CD4-positive, alpha-beta T cell treated with Interferon alpha-2 for 1 hour (primary cell): ENCODE measurements at places on chromosomes 16 and 17.
A peak's percentile ranks its signal among the peaks of the same experiment; 100 is the strongest.

DNA sequence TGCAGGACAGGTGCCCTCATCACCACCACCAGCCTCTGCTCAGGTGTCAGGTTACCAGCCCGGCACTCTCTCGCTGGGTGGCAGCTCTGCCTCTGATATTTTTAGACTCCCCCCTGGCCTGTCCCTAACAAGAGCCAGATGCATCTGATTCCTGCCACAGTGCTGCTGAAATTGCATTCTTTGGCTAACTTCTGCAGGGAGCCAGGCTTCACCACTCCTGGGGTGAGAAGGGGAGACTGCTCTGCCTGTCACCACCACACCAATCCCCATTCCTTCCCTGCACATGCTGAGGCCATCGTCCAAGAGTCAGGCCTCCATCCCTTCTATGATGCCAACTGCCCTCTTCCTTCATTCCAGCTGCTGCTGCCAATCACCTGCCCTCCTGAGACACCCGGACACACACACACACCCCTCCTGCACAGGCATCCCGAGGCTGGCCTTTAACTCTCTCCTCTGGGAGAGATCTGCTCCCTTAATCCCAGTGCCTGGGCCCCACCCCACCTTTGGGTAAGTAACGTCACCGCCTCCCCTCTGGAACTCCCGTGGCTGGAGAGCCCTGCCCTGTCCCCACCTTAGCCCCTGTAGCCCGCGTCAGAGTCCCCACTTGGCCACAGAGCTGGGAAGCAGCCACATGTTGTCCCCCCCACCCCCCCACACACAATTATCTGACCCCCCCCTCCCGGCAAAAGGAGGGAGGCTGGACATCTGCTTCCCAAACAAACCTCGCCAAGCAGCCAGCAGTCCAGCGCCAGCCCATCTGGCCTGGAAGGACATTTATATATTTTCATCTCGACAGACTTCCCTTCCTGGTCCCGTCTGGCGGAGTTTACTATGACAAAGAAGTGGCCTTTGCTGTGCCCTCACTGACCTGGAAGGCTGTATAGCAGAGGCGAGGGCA is 2.8 kb downstream of the EMP2 start:
- DNase-seq = no peak

GRCh38 chr16:77227745-77228144 is 28.5 kb downstream of the SYCE1L start:
- DNase-seq = no peak

DNA sequence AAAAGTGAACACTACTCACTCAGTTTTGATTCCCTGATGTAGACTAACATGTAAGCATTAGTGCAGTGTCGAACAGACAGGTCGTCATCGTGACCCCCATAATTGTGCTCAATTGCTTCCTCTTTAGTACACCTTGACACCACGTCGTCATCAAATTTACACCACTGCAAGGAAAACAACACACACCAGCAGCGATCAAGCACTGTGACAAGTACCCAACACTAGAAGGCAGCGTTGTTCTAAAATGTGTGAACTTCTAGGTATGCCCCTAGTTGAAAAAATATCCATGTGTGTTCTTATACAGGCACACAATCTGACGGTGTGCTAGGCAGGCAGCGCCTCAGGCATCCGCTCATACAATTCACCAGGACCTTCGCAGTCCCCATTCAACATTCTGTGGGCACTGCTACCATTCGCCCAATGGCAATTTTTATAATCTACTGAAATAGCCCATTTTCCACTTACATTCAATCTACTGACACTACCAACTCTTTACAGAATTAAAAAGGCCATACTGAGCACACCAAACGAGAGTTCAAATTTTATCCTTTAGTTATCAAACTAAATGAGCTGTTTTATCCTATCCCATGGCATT is 23.1 kb downstream of the LITAFD start:
- peak; percentile 20 for DNase-seq

- no peak for DNase-seq
Observed at GRCh38 chr16:81718637-81719036, 60.5 kb upstream of the PLCG2 start.
